Stimulated activated CD8-positive, alpha-beta memory T cell treated with anti-CD3 and anti-CD28 coated beads, Interleukin-7, amount 100 ng/mL, for 1 hour (primary cell): ENCODE measurements at places on chromosomes 16 and 17.

GRCh38 chr16:57985204-57986181 lies 14.6 kb upstream of the CNGB1 start:
- DNase-seq = no peak

GRCh38 chr16:57627184-57627871 lies 1.1 kb upstream of the ADGRG1 start:
- DNase-seq = no peak

DNA sequence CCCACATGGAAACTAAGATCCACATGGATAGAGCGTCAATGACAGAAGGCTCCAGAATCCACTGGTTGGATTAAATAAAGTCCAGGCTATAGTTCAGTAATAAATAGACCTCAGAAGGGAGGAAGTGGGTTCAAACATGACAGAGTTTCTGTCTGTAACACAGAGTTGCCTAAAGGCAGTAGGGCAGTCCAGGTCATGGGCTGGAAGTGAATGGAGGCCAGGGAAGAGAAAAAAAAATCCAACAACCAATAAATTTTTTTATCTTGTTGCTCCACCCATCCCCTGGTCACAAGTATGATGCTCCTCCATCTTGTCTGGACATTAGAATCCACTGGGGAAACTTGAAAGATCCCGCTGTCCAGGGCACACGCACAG lies 92.4 kb downstream of the RGS9 start:
- no peak for DNase-seq

DNA sequence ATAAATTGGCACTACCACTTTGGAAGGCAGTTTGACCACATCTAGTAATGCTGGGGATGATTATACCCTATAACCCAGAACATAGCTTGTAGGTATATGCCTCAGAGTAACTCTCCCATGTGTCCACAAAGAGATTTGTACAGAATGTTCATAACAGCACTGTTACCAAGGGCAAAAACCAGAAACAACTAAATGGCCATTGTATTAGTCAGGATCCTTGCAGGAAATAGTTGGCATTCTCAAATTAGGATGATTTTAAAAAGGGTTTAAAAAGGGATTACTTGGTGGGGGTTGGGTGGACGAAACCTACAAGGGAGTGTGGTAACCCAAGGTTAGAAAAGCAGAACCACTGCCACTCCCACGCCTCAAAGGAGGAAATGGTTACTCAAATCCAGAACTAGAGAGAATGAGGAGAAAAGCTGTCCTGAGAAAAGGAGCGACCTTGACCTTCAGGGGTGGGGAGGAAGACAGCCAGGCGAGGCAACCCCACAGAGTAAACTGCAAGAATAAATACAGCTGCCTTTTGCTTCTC lies 2.1 kb downstream of the CPPED1 start:
- DNase-seq = no peak

DNA sequence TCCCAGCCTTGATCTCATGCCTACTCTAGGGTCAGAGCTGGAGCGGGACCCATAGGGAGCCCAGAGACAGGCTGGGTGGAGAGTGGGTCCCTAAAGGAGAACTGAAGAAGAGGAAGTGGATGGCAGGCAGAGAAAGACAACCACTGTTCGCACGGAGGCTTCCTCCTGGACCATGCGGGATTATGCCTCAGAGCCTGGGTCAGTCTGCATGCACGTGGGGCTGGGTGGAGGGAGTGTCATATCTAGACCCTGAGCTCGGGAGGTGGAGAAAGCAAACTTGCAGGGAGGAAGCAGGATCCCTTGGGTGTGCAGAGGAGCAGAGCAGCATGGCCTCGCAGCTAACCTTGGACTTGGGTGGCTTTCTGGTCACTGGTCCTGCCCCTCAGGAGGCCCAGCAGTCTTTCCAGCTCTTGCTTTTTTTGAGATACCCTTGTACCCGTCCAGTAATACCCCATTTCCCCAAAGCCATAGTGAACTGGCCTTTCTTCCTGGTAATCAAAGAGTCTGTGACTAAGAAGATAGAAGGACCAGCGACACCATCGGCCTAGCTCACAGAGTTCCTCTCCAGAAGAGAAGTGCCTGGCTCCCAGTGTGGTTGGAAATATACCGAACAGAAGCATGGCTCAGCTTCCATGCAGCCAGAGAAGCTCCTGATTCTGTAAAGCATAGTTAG lies 344.2 kb downstream of the CPPED1 start:
- no peak for DNase-seq

DNA sequence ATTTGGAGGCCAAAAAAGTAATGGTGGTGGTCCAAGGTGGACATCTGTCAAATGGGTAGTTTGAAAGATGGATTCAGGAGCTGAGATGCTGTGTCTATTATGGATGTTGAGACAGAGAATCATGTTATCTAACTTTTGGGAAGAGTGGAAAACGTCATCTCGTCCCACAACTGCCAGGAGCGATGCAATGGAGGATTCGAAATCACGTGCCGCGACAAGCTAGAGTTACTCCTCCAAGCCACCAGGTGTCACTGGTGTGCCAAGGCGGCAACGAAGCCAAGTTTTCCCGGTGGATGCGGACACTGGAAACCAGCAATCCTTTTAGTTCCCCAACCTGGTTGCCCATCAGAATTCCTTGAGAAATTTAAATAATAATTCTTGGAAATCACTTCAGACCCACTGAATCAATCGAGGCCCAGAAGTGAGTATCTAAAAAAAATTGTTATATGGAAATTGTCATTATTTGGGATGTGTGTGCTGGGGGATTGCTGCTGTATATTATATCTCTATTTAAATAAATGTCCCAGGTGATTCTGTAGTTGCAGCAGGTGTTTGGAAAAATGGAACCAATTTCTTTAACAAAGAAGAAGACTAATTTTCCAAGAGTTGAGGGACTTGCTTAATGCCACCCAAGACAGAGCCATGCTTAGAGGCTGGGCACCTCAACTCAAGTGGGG lies 206.1 kb downstream of the HAPSTR1 start:
- no peak for DNase-seq

DNA sequence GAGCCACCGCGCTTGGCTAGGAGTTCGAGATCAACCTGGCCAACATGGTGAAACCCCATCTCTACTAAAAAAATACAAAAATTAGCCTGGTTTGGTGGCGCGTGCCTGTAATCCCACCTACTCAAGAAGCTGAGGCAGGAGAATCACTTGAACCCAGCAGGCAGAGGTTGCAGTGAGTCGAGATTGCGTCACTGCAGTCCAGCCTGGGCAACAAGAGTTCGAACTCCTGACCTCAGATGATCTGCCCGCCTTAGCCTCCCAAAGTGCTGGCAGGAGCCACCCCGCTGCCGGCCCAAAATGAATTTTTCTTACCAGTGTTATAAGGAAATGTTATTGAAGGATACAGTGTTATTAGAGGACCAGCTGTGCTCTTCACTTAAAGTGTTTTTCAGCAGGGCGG lies 2.3 kb downstream of the NUP85 start:
- no peak for DNase-seq

GRCh38 chr17:15261802-15262290 lies 3.3 kb downstream of the PMP22 start:
- no peak for DNase-seq

DNA sequence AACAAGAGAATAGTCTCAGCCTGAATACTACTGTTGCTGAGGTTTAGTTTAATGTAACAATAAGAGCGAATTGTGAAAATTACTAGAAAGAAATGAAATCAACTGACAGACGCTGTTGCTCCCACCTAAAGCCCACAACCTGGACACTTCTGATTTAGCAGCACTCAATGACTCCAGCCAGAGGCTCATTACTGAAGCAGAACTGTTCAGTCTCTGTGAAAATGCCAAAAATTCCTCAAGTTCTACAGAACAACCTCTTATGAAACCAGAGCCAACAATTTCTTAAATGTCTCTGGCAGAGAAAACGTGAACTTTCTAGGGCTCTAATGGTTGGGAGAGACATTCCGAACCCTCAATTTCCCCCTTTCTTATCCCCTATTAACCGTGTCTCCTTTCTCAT lies 9.9 kb downstream of the PSME3IP1 start:
- no peak for DNase-seq

GRCh38 chr17:223723-224471 lies 42.4 kb upstream of the DOC2B start:
- DNase-seq = no peak

DNA sequence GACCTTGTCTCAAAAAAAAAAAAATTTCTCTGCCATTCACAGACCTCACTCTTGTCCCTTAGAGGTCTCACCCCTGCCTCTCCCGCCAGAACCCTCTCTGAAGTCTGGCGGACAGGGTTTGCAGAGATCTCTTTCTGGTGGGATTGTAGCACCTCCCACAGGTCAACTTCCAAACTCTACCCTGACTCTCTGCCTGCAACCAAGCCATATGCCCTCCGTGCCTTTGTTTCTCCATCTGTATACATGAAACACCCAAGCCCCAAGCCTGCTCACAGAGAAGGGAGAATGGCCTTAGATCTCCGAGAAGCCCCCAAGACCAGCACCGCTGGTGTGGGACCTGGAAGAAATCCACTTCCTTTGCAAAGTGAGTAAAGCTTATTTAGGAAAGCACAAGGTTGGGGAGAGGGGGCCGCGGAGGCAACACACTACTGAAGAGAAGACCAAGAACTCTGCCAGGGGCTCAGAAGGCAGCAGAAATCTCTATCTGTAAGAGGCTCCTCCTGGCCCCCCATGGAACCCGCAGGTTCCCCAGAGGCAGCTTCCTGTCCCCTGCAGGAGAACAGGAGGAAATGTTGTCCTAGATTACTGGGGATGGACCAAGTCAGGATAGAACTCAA lies 219.9 kb downstream of the C16orf78 start:
- DNase-seq = no peak

DNA sequence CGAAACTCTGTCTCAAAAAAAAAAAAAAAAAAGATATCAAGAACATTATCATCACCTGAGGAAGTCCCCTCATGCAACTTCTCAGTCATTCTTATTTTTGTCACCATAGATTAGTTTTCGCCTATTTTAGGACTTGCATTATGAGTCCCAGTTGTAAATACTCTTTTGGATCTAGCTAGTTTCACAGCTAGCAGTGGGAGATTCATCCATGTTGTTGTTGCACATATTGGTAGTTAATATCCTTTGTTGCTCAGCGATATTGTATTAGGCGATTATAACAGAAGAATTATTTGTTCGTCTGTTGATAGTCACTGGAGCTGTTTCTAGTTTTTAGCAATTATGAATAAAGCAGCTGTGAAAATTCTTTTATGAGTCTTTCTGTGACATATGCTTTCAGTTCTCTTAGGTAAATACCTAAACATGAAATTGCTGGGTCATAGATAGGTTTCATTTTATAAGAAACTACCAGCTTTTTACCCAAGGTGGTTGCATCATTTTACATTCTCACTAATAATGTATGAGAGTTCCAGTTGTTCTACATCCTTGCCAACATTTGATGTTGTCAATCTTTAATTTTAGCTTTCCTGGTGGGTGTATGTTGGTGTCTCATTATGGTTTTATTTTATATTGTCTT lies 40.7 kb upstream of the MAP3K14 start:
- DNase-seq = no peak

DNA sequence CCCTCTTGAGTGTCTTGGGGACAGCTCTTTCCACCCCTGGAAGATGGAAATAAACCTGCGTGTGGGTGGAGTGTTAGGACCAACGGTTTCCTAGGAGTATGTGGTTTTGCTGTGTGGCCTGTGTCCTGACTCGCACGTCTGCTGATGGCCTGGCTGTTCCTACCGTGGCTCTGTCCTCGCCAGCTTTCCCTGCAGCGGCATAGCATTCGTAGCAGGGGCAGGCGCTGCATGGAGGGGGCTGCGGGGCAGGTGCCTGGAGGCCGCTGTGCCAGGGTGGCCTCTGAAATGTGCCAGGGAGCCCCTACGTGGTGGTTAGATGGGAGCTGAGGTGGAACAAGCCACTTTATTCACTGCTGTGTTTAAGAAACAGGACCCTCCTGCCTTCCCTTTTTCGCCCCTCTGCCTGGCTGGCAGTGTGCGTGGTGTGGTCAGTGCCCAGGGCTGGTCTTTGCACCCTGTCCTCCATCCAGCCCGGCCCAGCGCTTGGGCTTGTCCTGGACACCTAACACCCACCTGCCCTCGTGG lies 10.6 kb downstream of the SLC16A3 start:
- DNase-seq = no peak

DNA sequence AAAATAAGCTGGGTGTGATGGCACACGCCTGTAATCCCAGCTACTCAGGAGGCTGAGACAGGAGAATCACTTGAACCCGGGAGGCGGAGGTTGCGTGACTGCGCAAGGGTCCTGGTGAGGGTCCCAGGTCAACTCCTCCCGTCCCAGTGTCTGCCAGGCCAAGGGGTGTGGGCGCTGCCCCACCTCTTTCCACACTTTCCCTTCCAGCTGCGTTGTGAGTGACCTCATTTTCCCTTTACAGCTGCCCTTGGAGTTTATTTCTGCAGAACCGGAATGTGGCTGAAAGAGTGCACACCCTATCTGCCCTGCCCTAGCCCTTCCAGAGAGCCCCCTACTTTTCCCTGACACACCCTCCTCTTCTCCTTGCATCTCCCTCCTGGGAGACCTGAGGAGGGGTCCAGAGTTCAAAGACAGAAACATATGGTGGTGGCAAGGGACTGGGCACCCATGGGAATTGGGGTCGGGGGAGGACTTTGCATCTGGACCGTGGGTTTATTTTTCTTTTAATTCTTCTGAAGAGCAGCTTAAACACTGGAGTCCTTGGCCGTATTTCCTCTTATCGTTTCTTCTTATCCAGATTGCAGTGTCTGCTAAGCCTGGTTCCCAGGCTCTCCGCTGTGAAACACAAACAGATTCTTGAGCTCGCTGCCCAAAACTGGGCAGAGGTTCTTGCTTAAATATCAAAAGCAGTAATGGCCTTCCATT lies 20.9 kb downstream of the MRC2 start:
- no peak for DNase-seq

DNA sequence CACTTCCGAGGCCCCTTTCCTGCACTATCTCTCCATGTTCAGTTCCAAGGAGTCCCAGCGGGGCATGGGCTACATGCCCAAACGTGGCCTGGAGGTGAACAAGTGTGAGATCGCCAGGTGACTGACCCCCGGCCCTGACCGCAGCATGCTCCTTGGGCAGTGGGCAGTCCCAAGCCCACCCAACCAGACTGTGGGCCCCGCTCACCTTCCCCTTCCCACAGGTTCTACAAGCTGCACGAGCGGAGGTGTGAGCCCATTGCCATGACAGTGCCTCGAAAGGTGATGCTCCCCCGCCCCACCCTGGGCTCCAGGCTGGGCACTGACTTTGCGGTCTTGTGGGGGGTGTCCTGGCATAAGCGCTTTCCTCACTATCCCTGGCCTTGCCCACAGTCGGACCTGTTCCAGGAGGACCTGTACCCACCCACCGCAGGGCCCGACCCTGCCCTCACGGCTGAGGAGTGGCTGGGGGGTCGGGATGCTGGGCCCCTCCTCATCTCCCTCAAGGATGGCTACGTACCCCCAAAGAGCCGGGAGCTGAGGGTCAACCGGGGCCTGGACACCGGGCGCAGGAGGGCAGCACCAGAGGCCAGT lies 4.7 kb downstream of the CORO1A start:
- no peak for DNase-seq

DNA sequence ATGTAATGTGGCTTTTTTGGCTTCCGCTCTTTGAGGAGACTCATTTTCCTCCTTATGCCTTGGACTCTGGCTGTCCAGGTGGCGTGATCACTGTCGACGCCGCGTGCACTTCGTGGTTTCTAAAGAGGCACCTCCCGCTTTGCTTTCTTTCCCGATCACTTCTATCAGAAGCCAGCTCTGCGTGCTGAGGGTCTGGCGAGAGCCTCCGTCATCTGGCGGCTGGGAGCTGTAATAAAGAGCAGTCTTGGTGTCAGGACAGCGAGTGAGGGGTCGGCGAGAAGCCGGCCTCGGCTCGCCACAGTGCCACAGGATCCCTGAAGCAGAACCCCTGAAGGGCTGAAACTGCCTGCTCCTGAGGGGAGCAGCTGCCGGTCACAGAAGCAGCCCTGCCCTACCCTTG lies 7.4 kb downstream of the ZNF750 start:
- DNase-seq = no peak

- no peak for DNase-seq
Measured at GRCh38 chr16:30446203-30446595, 525 bp upstream of the SEPHS2 start.
